ENCODE measurements at places on chromosomes 16 and 17. TPM values are rescaled to one million over a fixed set of nuclear protein-coding genes. Genes with fewer than 3 reads are reported as not detected.

GRCh38 chr17:57801044-57801711, 48.7 kb downstream of the MRPS23 start:
- no peak for DNase-seq

GRCh38 chr16:56931271-56931891, 561 bp upstream of the HERPUD1 start:
- DNase-seq, result no peak

GRCh38 chr16:77612596-77612995, 109.7 kb upstream of the NUDT7 start:
- no peak for DNase-seq

DNA sequence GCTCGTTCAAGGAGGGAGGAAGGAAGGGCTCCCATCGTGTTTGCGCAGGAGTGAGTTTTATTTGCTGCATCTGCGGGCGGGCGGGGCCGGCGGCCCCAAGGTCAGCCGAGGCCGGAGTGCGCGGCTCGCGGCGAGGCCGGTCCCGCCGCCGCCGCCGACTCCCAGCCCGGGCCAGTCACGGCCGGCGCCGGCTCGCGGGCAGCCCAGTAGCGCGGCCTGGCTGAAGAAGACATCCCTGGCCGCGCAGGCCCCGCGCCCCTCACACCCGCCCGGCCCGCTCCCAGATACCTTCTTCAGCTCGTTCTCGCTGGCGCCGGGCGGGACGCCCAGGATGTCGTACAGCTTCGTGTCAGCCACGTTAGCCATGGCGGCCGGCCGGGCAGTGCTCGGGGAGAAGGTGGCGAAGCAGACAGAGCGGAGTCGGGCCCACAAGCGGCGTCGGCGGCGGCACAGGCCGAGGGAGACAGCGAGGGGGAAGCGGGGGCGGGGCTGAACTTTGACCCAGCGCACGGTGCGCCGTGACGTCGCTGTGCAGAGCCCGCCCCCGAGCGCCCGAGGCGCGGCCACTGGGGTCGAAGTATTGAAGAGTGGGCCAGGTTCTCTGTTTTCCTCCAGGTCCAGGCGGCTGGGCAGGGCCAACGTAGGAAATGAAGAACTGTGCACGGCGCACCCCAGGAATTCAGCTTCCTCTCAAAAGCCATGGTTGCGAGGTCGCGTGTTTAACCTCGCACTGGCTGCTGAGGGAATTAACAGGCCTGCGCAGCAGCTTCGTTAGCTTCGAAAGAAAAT, at the start of gene DNAJA2:
Gene DNAJA2 (minus strand): TSS at position 468 of the 789 bp plus-strand sequence. CDS start 102 bp downstream, at position 366.
- peak; percentile 93 for DNase-seq

DNA sequence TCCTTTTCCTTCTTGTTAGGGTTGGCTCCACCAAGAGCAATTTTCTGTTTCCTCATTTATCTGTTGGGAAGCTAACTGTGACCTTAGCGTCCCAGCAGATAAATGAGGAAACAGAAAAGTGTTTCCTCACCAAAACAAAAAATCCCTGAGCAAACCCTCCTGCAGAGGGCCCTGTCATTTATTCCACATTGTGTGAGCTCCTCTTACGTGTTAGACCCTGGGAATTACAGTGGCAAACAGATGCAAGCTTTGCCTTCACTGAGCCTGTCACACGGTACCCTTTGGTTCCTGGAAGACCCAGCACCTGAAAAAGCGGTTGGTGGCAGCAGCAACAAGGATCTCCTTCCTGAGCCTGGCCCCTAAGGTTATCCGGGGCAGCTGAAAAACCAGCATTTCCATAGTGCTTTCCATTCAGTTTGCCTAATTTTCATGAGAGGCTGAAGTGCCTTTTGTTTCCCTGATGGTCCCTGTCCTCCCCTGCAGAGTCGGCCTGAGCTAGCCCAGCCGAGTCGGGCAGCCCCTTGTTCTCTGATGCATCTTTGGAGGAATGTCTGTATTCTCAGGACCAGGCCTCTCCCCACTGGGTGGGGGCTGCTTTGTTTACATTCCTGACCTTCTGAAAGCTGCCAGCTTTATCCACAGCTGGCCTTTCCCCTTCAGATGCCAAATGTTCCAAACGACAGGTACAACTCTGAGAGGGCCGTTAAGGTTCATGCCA, 34.7 kb downstream of the YPEL2 start:
- no peak for DNase-seq

GRCh38 chr17:46984341-46984740, 5.3 kb upstream of the RPRML start:
- DNase-seq, result peak; percentile 53

DNA sequence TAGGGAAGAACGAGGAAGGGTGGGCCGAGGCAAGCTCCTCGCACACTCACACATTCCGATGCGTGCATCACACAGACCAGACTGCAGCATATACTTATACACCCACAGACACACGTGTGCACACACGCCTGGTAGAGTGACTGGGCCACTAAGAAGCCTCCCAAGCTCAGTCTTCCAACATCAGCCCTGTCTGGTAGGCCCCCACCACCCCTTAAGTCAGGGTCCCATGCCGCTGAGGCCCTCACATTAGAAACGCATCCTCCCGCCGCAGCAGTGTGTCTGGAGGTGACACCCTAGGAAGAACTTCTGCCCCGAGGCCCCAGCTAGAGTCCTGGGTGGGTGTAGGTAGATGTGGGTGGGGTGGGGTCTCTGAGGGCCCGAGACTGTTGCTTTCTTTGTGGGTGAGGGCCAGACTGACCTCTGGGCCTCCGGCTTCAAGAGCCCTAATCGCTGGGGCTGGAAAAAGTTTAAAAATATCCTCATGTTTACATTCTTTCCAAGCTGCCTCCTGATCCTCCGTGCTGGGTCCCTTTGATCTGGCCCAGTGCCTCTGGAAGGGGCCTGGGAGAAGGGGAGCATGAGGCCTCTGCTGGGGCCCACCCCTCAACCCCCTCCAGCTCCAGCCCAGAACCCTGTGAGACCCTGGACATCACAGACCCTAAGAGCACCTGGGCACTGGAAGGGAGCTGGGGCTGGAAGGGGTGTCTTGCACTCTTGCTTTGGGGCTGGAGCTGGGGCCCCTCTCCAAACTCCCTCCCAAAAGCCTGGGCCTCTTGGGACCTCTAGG, 13.6 kb downstream of the CDH16 start:
- DNase-seq, result peak; percentile 69

DNA sequence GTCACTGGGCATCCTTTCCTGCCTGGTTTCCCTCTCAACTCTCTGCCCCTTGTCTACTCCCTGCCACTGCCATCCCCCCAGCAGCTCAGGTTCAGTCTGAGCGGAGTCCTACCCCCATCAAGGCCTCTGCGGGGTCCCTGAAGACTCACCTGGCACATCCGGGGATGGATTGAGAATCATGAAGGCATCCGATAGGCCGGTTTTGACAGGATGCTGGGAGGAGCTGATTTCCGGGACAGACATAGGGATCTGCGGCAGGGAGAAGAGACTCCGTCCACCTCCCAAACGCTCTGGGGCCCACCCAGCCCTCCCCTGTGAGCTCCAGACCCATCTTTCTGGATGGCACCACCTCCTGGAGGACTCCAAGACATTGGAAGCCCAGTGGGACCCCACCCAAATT, 45.7 kb downstream of the PLXDC1 start:
- DNase-seq, result no peak

DNA sequence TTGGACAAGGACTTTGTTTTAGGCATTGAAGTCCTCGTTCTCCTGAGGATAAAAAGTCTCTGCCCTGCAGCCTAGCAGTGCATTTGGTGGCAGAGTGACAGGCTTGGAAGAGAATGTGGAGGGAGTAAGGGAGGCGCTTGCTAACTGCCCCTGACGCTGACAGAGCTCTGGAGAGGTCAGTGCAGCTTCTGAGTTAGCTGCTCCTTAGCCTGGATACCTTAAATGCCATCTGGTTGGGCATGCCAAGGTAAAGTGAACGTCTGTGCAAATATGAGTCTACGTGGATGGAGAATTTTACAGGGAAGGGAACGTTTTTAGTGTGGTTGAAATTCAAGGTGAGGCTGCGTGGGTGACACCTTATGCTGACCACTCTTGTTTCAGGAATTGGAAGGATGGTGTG, 44.4 kb downstream of the SEC14L1 start:
- no peak for DNase-seq

- no peak for DNase-seq
These were observed 13.4 kb downstream of the ARL4D start for GRCh38 chr17:43412166-43412565.

KCNJ12 gene
- 7.3 TPM for polyA plus RNA-seq

- DNase-seq, result no peak
These were observed 887 bp upstream of the EVI2B start for GRCh38 chr17:31314782-31315100.

CEMP1 gene
- polyA plus RNA-seq, result 0.04 TPM

DRC3 gene
- 1.2 TPM for polyA plus RNA-seq

- peak; percentile 38 for DNase-seq
These were observed 633 bp downstream of the CDR2 start for GRCh38 chr16:22373662-22374310.

GRCh38 chr17:50157891-50158290, 7.4 kb upstream of the PPP1R9B start:
- DNase-seq, result no peak

RHBDL3 gene
- polyA plus RNA-seq, result 0.25 TPM

DNA sequence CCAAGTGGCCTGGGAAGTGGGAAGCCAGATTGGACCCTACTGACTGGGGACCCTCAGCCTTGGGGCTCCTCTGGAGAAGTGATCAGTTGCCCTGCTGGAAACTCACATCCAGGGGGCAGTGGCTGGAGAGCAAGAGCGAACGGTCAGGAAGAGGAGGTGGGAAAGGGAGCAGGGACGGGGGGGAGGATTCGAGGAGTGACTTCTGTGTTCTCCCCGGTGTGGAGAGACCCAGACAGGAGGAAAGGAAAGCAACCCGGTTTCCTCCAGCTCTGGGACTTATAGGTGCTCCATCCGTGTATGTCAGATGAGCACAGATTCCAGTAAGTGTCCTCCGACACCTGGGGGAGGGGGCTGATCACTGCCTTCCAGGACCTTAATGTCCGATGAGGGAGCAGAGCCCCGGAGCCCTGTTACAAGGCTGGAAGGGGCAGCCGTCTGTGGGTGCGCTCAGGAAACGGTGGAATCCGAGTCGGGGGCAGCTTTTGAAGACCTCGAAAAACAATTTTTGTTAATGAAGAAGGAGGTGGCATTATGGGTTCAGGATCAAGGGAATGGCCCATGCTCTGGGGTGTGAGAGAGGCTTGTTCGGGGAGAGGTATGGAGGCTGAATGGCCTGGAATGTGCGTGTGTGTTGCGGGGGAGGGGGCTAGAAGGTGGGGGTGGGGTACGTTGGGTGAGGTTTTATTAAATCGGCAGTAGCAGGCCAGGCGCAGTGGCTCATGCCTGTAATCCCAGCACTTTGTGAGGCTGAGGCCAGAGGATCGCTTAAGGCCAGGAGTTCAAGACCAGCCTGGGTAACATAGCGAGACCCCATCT, 34.8 kb upstream of the NDRG4 start:
- peak; percentile 65 for DNase-seq

ANKS4B gene
- polyA plus RNA-seq, result not detected

GRCh38 chr16:77336637-77337036, 98.2 kb downstream of the ADAMTS18 start:
- DNase-seq, result no peak

DNA sequence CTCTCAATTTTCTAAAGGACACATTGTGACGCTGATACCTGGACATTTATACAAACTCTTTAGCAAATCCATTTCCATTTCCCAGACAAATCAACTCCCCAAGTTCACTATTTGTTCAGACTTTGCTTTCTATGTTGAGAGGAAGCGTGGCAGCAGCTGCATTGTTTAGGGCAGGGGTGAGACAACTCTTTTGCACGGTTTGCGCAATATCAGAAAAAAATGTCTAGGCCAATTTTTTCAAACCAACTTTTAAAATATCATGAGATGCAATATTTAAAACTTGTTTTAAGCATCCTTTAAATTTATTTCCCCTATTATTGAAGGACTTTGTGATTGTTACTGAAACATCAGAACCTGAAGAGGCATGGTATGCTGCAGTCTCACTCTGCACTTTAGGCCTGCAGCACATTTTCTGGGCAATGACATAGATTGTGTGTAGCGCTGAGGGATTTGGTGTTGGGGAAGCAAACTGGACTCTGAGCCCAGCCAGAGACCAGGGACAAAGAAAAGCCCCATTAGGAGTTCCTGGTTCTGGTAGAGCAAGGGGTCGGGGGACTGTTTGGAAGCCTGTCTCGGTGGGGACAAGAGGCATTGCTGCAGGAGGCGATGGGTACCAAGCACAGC, 6.4 kb upstream of the CCDC182 start:
- DNase-seq, result no peak

DNA sequence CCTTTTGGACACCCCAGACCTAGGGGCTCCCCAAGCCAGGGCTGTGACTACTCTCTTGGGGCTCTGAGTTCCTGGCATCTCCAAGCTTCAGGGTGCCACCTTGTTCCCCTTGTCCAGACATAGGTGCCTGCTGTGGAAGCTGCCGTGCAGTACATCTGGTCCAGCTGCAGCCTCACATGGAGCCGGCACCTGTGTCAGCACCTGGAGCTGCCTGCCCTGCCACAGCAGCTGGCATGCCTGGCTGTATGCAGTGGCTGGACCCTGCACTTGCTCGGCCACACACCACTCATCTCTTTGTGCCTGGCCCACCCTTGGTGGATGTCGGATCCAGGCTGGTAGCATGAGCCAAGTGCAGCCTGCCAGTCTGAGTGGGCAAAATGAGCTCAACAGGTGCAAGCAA, 775.8 kb downstream of the CDH11 start:
- DNase-seq, result no peak

GRCh38 chr16:81539009-81539758, 94.6 kb downstream of the CMIP start:
- no peak for DNase-seq

DNA sequence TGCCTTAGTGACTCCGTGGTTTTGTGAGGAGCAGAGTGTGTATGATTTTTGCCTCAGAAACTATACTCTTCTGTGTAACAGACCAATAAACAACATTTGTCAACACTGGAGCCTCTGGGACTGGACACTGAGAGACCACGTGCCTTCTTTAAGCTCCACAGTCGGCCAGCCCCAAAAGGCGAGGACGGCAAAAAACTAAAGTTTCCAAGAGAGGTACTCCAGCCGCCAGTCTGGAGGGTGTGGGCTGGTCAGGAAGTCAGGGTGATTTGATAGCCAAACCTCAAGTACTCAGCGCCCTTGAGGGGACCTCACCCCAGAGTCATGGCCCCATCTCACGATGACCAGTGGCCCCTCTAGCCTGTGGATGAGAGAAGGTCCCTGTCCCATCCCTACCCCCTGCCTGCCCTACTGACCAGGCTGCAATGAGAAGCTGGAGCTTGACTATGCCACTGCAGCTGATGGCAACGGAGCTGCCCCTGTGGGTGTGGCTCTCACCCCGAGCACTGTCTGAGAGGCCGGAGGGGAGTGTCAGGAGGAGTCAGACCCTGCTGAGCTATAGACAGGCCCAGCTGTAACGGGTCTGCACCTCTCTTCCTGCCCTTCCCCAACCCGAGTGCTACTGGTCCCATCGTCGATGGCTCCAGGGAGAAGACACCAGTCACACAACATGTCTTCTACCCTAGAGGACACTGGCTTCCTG, 19.8 kb downstream of the MNT start:
- DNase-seq, result no peak

GRCh38 chr16:67537636-67538591, 9.3 kb downstream of the RIPOR1 start:
- peak; percentile 88 for DNase-seq
